AG04450 (cell line): ENCODE measurements at places on chromosomes 5 and 9.

- no peak for DNase-seq
Observed at GRCh38 chr9:130936285-130937117, 2.5 kb downstream of the FIBCD1 start.

DNA sequence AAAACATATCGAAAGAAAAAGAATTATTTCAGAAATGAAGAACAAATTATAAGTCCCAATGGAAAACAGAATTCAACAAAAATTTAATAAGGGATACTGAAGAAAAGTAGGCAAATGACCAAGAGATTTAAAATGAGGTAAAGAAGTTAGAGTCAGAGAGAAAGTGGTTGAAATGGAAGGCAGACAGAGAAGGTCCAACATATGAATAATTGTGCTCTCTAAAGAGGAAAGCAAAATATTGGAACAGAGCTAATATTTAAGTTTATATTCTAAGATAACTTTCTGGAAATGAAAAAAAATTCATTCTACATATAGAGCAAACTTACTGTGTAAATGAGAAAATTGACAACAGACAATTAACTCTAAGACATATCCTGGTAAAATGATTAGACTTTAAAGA lies 94.1 kb downstream of the PTCH1 start:
- DNase-seq: no peak

DNA sequence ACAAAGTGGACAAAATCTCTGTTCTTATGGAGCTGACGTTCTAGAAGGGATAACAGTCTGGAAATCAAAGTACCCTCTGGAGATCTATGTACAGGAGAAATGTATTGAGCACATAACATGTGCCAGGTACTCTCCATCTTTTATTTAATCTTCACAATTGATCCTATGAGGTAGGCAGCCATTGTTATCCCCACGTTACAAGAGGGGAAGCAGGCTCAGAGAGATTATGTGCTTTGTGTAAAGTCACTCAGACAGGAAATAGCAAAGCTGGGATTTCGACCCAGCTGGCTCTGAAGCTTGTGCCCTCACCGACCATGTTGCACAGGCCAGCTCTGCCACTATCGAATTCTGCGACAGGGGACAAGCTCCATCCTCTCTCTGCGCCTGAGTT lies 21.5 kb downstream of the PDGFRB start:
- no peak for DNase-seq

- no peak for DNase-seq
Observed at GRCh38 chr5:126911986-126912385, 118.4 kb downstream of the MARCHF3 start.

- no peak for DNase-seq
Observed at GRCh38 chr9:135211524-135211890, 124.0 kb downstream of the OLFM1 start.

DNA sequence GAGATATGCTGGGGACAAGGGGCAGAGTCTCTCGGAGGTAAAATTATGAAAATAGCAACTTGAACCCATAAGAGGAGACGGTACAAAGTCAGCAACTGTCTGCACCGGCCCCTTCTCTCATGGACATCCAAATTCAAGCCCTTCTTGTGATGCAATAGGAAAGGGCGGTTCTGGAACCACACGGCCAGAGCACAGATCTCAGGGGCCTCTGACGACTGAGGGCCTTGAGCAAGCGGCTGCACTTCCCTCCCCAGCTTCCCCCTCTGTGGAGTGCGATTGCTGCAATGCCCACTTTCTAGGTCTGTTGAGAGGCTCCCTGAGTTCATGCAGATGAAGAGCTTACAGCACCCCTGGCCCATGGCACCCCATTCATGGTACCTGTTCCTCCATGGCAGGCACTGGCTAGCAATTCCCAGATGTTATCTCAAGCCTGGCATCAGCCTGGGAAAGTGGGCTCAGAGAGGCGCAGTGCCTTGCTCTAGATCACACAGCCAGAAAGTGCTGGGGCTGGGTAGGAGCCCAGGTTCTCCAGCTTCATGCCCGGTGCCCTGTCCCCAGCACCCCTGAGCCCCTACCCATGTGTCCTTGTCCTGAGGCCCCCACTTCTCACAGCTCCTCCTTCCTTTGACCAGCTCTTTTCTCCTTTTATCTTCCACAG lies 17.7 kb upstream of the CPLX2 start:
- no peak for DNase-seq

GRCh38 chr9:110975278-110975677 lies 63.0 kb downstream of the LPAR1 start:
- DNase-seq: no peak

DNA sequence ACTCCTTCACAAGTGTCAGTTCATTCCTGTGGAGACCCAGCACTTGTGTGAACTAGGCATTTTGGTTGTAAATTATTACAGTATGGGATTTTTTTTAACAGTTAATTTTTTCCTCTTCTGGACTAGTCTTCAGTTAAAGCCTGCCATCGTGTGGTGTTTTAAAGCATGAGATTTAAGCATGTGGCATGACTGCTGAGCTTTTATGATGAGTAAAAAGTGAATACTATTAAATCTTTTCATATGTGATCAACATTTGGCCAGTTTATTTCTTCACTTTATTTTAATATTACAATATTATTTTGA lies 25.0 kb downstream of the LMNB1 start:
- no peak for DNase-seq

DNA sequence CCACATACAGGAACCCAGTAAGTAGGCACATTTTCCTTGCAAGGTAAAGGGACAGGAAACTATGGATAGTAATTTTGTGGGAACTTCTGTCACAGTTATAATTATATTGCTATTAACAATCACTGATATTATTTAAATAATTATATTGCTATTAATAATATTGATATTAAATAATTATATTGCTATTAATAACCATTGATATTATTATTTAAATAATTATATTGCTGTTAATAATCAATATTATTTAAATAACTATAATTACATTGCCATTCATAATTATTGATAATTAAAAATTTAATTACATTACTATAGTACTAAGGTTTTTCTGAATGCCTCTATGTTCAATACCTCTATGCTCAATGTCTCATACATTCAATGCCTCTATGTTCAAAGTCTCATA lies 385.6 kb upstream of the SGCD start:
- no peak for DNase-seq

DNA sequence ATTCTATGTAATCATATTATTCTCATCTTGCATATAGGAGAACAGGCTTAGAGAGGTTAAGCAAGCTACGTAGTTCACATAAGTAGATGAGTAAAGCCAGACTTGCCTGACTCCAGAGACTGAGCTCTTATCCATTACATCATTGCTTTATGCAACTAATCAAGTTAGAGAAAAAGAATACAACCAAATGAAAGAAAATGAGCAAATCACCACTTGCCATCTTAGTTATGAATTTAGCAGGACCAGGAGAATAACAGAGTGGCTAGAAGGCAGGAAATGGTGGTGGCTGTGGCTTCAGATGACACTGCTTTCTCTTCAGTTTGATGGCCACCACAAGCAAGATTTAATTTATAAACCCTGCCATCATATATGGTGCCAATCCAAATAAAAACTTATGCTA lies 26.6 kb downstream of the POC5 start:
- no peak for DNase-seq

GRCh38 chr9:89359751-89360261 lies 41.5 kb downstream of the SECISBP2 start:
- DNase-seq: no peak

DNA sequence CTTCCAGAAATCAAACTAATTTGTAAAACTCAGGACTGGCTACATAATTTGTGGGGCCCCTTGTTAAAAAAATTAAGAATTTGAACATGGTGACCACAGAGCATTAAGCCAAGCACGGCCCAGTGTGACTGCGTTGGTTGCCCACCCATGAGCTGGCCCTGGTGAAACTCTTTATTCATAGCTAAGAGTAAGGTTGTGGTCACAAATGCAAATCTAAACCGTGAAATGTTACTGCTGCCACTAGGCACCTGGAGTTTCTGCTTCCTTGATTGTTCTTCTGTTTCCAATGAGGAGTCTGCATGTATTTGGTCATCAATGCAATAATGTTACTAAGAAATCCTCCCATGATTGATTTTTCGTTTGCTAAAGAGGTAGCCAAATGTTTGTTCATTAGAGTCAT lies 4.2 kb downstream of the GCNT1 start:
- no peak for DNase-seq

- DNase-seq: no peak
Observed at GRCh38 chr9:125559894-125560293, 147.1 kb downstream of the MAPKAP1 start.

DNA sequence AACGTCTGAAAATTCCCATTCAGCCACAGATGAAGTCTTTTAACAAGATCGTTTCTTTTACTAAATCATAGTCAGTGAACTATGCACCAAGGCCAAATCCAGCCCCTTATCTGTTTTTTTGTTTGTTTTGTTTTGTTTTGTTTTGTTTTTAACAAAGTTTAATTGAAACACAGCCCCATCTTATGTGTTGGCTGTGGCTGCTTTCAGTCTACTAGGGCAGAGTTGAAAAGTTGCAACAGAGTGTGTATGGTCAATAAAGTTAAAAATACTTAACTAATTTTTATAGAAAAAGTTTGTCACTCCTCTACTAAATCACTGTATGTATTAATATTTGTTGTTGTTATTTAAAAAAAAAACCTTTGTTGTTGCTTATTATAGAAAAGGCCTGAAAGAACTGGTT lies 137.1 kb downstream of the CAAP1 start:
- DNase-seq: no peak

- no peak for DNase-seq
Observed at GRCh38 chr9:114273461-114273881, 49.4 kb upstream of the ORM1 start.

GRCh38 chr5:175603987-175604739 lies 53.7 kb upstream of the HRH2 start:
- DNase-seq: no peak

GRCh38 chr5:134540747-134541733 lies 15.6 kb downstream of the JADE2 start:
- no peak for DNase-seq
